ENCODE measurements at places on chromosomes 12 and 14.

DNA sequence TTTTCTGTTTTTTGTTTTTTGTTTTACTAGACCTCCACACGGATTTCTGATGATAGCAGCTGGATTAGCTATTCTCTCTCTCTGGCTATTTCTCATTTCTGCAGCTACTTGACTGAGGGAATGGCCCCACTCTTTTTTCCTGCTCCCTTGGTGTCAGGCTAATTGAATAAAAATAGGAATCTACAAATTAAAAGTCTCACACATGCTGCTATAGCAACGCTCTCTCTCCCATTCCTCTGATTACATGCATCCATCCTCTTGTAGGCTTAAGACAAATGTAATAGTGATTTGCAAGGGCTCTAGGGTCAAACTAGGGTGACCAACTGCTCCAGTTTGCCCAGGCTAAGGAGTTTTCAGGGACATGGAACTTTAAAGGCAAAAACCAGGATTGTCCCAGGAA lies 221.8 kb downstream of the PHLDA1 start:
- DNase-seq: no peak

- DNase-seq: peak; percentile 74
These were observed 22.4 kb upstream of the FBXO21 start for GRCh38 chr12:117212563-117213190.

DNA sequence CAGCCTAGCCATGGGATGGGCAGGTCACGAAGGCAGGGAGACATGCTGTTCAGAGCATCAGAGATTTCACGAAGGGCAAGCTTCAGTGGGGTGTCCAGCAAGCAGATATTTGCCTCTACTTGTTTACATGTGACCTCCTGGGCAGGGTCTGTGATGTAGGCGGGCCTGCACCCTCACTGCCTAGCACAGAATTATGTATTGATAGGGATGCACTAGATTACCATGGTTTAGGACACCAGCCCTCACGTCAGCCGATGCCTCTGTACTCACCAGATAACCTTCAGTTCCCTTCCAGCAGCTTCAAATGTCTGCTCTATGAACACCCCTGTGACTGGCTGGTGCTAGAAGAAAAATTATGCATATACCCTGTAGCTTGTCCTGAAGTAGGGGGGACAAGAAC lies 5.1 kb upstream of the EIF5 start:
- DNase-seq: no peak

- DNase-seq: no peak
These were observed 354.3 kb upstream of the SFSWAP start for GRCh38 chr12:131356485-131357184.

GRCh38 chr12:56358836-56359532 lies 923 bp downstream of the STAT2 start:
- DNase-seq: no peak

DNA sequence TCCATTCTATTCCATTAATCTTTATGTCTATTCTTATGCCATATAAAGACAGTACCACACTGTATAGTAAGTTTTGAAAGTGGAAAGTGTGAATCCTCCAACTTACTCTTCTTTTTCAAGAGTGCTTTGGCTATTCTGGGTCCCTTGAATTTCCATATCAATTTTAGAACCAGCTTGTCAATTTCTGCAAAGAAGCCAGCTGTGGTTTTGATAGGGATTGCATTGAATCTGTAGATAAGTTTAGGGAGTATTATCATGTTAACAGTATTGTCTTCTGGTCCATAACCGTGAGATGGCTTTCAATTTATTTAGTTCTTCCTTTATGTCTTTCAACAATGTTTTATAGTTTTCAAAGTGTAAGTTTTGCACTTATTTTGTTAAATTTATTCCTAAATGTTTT lies 34.2 kb upstream of the GCH1 start:
- DNase-seq: no peak

GRCh38 chr12:29234965-29235626 lies 86.0 kb downstream of the FAR2 start:
- DNase-seq: no peak

DNA sequence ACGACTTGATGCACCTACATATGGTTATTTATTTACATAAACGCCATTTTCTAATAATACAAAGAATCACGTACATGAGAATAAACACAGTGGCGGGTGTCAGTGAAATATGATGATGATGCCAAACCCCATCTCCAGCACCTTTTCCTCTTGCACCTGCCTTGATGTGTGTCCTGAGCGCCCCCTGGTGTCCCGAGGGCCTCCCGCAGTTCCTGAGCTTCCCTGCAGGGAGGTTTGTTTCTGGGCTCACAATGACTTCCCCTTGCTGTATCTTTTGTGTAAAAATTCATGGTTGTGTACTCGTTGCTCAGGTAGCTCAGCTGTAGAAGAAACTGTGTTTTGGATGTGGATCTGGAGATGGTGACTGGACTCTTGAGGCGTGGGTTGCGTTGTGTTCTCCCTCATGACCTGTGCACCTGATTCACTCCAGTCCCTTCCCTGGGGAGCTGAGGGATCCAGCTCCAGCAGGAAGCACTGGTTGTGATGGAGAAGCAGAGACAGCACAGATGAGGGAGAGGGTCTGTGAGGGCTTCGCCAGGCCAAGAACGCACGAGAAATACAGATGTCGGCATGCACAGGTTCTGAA lies 1037.8 kb downstream of the TMEM121 start:
- peak; percentile 24 for DNase-seq

DNA sequence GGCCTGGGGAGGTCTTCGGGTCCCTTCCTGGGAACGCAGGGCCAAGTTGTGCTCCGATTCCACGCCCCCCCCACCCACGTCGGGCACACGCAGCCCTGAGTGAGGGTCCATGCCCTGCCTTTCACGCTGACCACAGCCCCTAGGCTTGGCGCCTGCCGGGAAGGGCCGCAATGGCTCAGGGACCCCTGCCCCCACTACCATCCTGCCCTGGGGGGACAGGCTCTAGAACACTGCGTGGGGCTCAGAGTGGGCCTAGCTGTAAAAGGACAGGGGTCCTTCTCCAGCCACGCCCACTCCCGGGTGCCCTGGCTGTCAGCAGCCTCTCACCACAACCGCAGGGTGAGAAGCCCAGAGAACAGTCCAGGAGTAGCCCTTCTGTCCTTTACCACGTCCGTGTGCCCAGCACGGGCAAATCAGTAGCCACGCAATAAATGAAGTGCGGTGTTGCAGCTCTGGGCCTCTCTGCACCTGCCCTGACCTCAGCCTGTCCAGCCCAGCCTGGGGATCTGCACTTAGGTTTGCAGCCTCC lies 9.4 kb upstream of the GPR68 start:
- no peak for DNase-seq

DNA sequence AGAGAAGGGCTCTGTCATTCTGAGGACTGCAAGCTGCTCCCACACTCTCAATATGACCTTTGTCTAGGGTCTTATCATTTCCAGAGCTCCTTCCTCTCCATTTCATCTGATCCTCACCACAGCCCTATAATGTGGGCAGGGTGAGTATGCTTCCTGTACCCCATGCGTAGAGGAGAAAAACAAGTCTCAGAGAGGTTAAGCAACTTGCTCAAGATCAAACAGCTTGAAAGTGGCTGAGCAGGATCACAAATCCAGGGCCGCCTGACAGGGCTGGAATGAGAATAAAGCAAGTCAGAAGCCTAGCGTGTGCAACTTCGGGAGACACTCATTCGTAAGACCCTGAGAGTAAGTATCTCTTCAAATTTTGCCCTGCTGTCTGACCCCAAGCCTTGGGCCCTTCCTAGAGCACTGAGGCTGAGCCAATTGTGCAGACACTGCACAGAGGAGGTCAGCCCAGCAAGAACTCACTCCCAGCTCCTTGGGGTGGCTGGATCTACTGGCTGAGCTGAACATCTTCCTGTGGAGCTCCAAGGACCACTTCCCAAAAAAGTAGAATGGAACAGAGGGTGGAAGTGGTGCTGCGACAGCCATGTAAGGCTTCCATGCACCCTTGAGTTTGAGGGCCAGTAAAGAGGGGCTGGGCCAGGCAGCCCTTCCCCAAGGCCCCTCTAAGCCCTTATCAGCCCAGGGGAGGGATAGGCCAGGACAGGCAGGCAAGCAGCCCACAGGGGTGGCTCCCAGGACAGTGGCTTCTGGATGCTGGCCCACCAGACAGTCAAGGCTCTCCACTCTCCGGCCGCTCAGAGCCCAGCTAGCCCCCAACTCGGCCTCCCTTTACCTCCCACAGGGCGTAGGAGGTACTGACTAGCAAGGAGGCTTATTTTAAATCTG lies 10.5 kb downstream of the ZFP36L1 start:
- DNase-seq: no peak

- peak; percentile 73 for DNase-seq
These were observed at the start of gene ARL6IP4 for GRCh38 chr12:122980183-122981035. Gene ARL6IP4 (plus strand): TSS chr12:122980681. CDS start chr12:122981140, 459 bp downstream.

GRCh38 chr12:27383429-27384260 lies 51.0 kb downstream of the BMAL2 start:
- DNase-seq: peak; percentile 83

GRCh38 chr14:76778546-76779215 lies 17.4 kb downstream of the VASH1 start:
- DNase-seq: no peak

DNA sequence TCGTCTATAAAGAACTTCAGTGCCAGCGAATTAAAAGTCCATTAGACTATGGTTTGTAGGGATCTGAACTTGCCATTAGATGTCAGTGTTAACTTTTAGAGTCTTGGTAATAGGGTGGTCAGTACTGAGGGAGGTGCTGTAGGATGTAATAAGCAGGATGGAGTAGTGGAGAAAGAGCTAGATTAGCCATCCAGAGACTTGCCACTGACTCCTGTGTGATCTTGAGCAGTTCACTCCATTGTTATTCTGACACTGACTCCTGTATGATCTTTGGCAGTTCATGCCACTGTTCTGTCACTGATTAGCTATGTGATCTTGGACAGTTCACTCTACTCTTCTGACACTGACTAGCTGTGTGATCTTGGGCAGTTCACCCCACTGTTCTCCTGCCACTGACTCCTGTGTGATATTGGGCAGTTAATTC lies 133.6 kb downstream of the TTLL5 start:
- DNase-seq: no peak

GRCh38 chr12:94299846-94300245 lies 151.5 kb downstream of the PLXNC1 start:
- no peak for DNase-seq

- DNase-seq: no peak
These were observed 830.0 kb upstream of the NOVA1 start for GRCh38 chr14:27427796-27428195.

- DNase-seq: no peak
These were observed 42.0 kb downstream of the SSH1 start for GRCh38 chr12:108815369-108815768.

DNA sequence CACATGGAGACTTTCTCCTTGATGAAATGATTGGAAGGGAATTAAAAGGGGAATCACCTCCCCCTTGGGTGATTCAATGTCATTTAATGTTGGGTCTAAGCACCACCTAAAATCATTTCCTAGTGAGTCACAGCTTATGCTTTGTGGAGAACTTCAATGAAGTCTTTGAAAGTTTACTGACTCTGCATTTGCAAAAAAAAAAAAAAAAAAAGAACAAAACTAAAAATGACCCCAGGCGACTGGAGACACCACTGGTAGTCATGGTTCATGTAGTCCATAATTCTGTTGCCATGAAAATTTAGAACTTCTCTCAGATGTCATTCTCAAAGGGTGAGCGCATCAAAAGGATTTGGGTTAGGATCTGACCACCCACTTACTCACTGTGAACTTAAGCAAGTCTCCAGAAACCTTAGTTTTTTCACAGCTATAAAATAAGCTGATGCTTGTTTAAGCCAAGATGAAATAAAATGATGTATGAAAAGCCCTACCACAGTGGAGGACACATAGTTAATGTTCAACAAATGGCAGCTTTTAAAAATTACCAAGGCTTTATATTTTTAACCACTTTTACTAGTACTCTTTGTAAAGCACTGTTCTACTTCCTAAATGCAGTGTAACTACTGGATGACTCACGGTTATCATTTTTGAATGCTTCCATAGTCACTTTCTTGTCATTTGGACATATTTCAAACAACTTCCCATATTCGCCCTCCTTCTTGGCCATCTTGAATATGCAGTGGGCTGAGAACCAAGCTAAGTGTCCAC lies 18.1 kb upstream of the KSR2 start:
- no peak for DNase-seq

GRCh38 chr12:121190523-121191031 lies 19.4 kb upstream of the P2RX4 start:
- DNase-seq: no peak

DNA sequence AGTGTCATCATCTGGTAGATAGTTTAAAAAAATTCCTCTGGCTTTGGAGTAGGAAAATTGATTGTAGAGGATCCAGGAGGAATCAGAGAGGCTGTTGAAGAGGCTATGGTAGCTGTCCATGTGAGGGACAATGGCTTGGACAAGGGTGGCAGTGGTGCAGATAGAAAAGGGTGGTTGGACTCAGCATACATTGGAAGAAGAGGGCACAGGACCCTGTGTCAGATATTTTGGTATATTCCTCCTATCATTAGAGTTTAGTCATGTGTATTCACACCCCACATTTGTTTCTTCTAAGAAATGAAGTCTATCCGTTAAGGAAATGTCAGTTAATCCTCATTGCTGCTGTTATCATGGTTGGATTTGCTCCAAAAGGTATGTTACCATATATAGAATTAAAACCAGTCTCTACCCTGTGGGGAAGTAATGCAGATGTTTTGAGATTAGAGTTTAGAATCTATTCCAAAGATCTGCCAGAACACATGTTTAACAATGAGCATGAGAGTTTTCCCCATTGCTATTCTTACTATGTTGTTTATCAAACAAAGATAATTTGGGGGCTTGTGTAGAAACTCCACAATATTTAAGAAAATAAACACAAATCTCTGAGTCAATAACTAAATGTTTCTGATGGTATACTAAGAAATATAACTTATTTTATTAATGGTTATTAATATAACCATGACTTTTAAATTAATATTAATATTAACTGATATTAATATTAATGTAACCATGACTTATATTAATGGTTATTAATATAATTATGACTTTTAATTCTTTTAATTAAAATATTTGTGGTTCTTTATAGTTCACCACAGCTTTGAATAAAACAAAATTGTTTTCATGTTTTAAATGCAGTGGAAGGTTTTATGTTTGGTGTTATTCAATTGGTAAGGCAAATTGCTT lies 80.9 kb downstream of the CRADD start:
- DNase-seq: no peak

GRCh38 chr14:75162631-75163030 lies 13.8 kb downstream of the TMED10 start:
- no peak for DNase-seq

- no peak for DNase-seq
These were observed 253.9 kb downstream of the LRFN5 start for GRCh38 chr14:41860586-41860985.

DNA sequence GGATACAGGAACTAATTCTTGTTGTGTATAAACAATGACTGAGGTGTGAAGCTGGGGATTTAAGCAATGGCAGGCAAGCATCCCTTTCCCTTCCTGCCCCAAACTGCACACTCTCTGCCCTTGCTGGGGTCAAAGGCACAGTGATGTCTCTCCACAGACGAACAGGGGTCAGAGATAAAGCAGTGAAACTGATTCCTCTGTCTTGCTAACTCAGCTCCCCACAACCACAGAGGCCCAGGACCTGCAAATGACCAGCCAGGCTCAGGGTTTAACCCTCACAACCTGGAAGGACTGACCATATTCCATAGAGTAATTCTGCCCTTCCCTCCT lies 67.2 kb downstream of the CCDC88C start:
- DNase-seq: no peak

GRCh38 chr12:92334552-92334951 lies 188.9 kb upstream of the BTG1 start:
- DNase-seq: no peak

GRCh38 chr12:72560003-72560769 lies 288.0 kb downstream of the TRHDE start:
- peak; percentile 9 for DNase-seq

All from HEK293T (cell line).